ENCODE measurements at places on chromosomes 7 and 10.

DNA sequence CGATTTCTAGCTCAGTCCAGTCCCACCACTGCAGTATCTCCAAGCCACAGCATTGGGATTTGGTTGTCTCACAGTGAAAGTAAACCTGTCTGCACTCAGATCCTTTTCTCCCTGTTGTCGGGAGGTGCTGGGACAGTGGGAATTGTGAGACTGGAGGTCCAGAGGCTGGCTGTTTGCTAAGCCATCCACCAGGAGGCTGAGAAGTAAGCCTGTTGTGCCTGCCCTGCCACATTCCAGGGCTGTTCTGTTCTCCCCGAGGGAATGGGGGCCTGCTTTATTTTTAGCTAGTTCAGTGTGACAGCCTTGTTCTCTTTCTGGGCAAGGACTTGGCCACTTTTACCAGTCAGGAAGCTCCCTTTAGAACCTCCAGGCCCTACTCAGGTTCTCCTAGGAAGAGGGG lies 54.9 kb downstream of the HK1 start:
- DNase-seq = no peak

DNA sequence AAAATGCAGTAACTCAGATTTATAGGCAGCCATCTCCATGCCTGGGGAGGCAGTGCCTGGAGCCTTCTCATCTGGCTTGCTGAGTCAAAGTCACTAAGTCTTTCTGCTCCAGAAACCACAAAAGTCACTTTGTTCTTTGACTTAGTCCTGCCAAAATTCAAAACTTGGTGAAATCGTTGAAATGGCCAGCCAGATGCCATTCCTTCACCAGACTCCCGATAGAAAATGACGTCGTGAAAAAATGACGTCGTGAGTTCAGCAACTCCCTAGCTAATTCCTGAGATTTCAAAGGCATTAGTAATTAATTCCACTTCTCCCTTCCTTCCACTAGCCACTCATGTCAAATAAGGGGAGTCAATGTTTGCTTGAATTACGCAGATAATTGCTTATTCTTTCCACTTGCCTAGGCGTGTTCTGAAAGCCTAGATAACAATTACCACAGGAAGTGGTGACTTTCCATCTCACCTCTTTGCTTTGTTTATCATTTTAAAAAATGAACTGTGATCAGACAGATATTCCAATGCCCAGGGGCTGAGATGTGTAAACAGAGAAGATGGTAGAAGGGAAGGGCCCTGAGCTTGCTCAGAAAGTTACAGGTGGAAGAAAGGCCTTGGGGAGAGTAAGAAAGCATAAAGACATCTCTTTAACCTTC lies 48.5 kb upstream of the OSBPL3 start:
- no peak for DNase-seq

DNA sequence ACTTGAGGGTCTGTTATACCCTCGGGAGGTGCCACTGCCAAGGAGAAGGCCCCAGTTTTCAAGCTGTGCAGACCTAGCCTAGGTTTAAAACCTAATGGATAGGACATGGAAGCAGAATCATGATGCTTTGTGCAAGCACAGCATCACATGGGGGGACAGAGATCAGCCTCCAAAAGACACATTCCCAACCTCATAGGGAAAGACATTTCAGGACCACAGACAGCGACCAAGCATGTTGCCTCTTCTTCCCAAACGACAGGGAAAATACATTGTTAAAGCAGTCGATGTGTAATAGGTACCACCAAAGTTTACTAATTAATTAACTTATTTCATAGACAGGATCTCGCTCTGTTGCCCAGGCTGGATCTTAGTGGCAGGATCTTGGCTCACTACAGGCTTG lies 573.9 kb downstream of the TCERG1L start:
- DNase-seq = no peak

DNA sequence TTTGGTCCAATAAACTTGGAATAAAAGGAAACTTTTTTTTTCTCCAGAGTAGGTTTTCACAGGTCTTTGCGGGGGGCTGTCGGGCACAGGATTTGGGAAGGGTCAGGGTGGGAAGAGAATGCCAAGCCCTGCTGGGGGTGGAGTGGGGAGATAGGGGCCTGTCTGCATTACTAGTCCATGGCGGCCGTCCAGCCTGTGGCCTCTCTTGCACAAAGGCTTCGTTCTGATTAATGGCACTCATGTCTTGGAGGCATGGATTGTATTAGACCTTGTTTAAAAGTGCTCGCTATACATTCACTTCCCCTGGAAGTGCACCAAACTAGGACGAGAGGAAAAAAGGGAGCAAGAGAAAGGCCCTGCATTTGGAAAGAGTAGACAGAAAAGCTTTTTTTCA lies 37.2 kb downstream of the LRMDA start:
- no peak for DNase-seq

DNA sequence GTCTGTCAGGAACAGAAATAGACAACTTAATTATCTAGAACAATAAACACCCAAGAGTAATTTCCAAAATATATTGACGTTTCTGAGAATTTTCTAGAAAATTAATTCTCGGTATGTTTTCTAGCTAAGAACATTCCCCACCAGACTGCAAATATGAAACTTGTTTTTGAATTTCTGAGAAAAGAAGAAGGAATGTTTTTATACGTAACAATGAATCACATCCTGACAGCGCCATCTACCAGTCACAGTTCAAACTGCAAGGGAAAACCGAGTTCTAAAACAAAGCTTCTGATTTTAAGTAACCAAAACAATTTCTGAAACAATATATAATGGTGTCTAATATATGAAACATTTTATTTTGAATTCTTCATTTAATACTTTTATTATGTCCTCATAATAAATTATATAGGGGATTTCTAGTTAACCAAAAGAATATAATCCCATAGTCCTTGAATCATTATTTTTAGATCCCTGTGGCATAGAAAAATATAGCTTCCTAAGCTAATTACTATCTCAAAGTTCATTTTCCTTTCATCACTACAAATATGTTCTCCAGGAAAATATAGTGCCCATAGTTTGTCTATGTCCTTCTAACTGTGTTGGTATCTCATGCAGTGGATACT lies 34.5 kb upstream of the MEOX2 start:
- DNase-seq = no peak

DNA sequence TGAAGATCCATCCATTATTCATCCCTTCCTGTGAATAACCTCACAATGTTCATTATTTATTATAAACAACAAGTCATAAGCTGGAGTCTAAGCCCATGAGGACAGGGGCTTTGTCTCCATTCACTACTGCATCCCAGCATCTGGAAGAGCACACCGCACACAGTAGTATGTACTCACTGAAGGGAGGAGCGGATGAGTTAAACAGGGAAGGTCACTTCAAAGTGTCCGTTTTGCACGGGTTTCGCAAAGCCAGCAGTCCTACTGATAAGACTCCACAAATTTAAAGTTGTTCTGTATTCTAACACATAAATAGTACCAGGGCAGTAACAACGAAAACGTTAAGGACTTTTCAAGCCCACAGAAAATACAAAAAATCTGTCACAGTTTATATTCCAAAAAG lies 167.9 kb downstream of the PARD3 start:
- no peak for DNase-seq
